ENCODE measurements at places on chromosomes 11 and 22. TPM values are rescaled to one million over a fixed set of nuclear protein-coding genes. Genes with fewer than 3 reads are reported as not detected.

RFPL3 gene
- total RNA-seq: not detected

APOA1 gene
- total RNA-seq: 0.55 TPM

- DNase-seq: no peak
These were observed 116.0 kb upstream of the ANO1 start for GRCh38 chr11:69962152-69962551.

GRCh38 chr11:47270331-47271271 is 668 bp downstream of the MADD start:
- peak; percentile 74 for DNase-seq

DNA sequence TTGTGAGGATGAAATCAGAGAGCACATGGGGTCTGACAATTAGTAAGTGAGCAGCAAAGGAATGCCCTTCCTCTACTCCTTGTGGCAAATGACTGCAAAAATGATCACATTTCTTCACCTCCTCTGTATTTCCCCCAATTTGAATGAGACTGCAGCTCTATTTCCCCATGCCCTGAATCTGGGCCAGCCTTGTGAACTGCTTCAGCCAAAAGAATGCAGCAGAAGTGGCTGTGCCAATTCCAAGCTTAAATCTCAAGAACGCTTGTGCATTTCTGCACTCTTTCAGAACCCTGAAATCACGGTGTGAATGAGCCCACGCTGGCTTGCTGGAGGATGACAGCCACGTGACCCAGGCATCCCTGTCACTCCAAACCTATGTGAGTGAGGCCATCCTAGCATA is 9.9 kb downstream of the SLC43A3 start:
- peak; percentile 70 for DNase-seq

DNA sequence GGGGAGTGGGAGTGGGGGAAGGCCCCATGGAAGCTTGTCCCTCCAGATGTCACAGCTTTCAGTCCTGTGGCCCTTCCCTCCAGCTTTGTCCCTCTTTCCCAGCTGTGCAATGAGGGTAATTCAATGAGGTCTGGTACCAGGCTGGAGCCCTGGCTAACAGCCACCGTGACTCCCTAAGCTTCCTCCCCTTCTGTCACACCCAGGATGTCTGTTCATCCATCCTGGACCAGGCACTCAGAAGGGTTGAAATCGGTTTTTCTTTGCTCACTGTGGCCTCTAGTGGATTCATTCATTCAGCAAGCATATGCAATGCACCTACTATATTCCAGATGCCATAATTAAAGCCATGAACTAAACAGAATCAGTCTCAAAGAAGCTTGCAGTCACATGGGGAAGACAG is 38.7 kb downstream of the SYT13 start:
- DNase-seq: peak; percentile 20

- peak; percentile 95 for DNase-seq
These were observed 62.6 kb upstream of the RASD2 start for GRCh38 chr22:35477911-35478582.

DNA sequence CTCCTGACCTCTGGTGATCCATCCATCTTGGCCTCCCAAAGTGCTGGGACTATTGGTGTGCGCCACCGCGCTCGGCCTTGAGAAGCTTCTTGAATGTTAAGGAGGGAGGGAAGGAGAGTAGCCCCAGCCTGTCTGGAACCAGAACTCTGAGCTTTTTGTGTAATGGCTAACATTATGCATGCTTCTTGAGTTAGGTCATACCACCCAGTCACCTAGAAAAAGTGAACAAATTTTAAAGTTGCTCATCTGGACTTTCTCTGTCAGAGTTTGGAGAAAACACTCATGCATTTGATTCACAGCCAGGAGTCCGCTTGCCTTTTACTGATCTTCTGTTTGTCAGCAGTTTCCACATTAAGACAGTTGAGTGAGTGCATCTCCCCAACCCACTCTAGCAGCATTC is 82.1 kb downstream of the PPP6R3 start:
- peak; percentile 83 for DNase-seq

DNA sequence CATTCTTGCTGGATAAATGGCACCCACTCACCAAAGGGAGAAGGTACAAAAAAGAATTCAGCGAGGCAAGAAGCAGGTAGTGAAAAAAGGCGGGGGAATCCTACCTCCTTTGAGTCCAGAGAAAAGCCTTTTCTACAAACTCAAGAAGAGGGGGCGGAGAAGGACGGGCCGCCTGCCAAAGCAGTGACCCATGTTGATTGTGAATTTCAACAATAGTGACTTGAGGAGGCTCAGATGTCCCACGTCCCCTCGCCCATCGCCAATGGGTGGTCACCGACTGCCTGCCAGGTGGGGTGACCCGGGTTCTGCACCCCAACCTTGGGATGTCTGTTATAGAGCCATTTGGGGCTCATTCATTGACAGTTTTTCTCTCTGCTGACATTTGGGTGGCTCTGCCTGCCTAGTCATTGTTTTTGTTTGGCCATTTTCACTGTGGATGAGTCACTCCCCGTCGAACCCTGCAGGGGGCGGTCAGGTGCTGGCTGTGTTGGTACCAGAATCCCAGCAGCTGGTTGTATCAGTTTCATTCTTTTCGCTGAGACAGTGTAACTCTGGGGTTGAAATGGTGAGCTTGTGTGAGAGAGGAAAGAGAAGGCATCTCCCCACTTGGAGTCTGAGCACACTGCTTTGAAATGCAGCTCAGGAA is 163.4 kb upstream of the NCAM1 start:
- no peak for DNase-seq

DNA sequence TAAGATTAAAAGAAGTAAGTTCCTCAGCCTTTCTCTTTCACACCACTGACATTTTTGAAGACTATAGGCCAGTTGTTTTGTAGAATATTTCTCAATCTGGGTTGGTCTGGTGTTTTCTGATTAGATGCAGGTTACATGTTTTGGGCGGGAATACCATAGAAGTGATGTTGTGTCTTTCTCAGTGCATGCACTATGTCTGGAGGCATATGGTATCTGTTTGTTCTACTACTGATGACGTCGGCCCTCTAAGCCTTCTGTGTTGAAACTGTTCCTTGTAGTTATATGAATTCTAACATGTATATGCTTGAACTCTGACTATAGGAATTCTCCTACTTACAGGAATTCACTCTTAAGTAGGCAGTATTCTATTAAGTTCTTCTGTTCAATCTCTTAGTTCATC is 21.6 kb downstream of the ZFTA start:
- no peak for DNase-seq

DNA sequence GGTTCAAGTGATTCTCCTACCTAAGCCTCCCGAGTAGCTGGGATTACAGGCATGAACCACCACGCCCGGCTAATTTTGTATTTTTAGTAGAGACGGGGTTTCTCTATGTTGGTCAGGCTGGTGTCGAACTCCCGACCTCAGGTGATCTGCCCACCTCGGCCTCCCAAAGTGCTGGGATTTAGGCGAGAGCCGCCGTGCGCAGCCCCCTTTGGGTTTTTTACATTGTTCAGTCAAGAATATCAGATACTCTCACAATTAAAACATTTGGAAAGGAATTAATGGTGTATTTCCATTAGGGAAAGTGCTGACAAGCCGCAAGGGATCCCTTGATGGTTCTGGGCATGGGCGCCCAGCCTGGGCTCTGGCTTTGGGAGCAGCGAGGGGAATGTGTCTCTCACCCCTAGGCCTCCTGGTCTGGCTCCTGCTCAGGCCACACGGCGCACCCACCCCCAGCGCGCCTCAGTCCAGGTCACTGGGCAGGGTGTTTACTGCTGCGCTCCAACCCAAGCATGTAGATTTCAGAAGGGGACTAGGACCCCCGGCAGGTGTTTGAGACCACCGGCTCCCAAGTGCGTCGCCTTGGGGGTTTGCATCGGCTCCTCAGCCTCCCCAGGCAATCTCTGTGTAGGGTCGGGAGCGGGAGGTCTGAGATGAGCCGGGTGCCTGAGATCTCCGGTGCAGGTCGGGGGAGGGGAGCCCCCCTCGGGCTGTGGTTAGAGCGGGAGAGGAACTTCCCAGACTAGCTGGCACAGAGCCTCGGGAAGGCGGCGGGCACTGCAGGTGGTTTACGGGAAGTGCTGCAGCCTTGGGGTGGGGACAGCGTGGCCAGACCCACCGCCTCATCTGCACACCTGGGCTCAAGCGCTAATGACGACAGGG is 809 bp upstream of the IRF7 start:
- DNase-seq: peak; percentile 74

DNA sequence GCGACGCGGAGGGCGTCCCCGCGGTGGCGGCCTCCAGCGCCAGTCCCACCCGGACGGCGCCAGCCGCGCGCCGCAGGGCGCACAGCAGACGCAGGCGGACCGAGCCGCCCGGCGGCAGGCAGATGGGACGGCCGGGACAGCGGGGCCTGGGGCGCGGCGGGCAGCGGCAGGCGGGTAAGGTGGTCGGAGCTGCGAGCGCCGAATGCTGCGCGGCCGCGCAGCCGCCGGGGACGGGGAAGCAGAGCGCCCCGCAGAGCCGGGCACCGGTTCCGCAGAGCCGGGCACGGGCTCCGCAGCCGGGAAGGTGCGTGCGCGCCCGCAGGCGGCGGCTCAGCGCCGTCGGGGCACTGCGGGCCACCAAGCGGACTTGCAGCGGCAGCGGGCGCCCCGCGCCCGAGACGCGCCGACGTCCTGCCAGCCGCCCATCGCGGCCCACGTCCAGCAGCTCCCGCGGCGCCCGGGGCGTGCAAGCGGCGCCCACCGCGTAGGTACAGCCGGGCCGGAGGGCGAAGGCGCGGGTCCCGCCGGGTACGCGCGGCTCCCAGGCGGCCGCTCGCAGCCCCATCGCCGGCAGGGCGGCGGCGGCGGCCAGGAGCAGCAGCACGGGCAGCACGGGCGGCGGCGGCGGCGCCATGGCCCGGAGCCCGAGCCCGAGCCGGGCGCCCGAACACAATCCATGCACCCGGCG is 739 bp downstream of the CELSR1 start:
- no peak for DNase-seq

GRCh38 chr11:534396-535209 is 773 bp downstream of the HRAS start:
- DNase-seq: no peak

- DNase-seq: no peak
These were observed 549.2 kb downstream of the MIAT start for GRCh38 chr22:27206374-27207133.

DNA sequence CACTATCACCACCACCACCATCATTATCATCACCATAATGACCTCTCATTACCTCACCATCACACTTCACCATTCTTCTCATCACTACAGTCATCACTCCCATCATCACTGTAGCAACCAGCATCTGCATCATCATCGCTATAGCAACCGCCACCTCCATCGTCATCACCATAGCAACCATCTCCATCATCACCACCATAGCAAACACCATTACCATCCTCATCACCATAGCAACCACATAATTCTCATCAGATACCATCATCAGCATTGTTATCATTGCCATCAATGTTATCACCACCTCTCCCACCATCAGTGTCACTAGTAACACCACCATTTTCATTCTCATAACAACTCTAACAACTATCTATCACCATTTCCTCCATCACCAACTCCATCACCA is 23.1 kb upstream of the CD82 start:
- DNase-seq: no peak

- no peak for DNase-seq
These were observed 13.7 kb downstream of the MFNG start for GRCh38 chr22:37472418-37473006.

DNA sequence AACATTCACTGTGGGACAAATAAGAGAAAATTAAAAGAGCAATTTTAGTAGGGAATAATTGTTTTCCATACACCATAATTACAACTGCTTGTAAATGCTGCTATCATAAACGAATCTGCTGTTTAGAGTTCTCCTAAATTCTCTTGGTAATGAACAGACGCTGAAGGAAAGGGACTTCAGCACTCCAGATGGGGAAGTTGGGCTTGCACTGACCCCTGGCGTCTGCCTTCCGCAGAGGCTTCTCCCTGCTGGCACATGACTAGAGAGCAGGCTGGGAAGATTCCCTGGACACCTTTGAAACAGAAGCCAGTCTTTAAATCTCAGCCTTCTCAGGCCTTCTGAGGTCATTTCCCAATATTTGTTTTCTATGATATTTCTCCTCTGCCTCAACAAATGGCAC is 84.1 kb downstream of the NXPE2 start:
- peak; percentile 80 for DNase-seq

DNA sequence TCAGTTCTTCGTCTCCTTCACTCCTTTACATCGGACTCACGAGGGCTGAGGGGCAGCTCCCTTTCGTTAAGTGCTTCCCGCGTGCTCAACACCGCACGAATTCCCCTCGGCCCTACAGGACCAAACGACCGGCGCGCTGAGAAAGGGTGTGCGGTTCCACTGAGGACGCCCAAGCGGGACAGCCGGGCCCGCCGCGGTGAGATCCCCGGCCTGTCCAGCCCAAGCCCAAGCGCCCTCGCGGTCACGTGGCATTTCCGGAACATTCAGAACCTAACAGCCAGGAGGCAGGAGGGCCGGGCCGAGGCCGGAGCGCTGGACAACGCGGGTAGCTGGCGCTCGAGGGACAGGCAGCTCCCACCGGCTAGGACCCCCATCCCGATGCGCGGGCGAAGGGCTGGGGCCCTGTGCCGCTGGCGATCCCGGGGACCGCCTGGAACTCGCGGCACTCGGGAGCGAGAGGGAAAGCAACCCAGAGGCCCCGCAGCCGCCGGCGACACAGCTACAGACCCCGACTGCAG is 737 bp upstream of the STIP1 start:
- peak; percentile 96 for DNase-seq

GRCh38 chr11:115613986-115614632 is 109.9 kb upstream of the CADM1 start:
- DNase-seq: no peak

GRCh38 chr11:78338138-78338537 is 79.5 kb downstream of the GAB2 start:
- no peak for DNase-seq

GRCh38 chr11:10534316-10534715 is 6.7 kb downstream of the RNF141 start:
- no peak for DNase-seq

DNA sequence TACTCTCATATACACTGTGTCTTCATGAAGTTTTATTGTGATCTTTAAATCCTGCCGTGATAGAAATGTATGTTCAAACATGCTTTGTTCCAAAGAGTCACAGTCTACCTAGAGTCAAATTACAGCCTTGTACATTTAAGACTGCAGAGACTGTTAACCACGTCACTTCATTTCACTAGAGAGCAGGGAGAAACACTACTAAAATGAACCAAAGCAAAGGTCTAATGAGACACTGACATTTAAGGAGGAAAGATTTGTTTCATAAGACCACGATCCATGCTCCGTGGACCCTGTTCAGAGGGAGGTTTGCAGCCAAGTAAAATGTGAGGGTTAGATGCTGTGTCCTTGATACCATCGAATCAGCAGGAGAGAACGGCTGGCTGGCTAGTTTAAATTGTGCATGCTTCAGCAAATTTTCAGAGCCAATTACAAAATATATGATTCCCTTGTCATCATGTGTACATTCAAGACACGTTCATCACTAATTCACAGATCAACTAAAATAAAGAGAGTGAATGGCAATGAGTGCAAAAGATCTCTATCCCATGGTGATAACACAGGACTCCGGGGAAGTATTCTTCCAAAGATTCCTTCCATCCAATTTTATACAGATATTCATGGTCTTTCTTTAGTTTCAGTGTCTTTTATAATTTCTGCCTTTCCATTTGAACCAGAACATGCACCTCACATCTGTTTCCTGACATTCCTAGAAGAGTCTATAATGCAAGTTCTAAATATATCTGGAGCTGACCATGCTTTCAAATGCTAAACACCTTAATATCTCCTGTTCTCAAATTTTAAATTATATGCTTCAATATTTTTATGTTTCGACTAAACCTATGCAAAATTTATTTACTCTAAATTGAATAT is 960.9 kb upstream of the FAT3 start:
- DNase-seq: no peak

Data from sigmoid colon (tissue), 7 donors.